ENCODE measurements at places on chromosomes 4 and X.
A peak's percentile ranks its signal among the peaks of the same experiment; 100 is the strongest.

DNA sequence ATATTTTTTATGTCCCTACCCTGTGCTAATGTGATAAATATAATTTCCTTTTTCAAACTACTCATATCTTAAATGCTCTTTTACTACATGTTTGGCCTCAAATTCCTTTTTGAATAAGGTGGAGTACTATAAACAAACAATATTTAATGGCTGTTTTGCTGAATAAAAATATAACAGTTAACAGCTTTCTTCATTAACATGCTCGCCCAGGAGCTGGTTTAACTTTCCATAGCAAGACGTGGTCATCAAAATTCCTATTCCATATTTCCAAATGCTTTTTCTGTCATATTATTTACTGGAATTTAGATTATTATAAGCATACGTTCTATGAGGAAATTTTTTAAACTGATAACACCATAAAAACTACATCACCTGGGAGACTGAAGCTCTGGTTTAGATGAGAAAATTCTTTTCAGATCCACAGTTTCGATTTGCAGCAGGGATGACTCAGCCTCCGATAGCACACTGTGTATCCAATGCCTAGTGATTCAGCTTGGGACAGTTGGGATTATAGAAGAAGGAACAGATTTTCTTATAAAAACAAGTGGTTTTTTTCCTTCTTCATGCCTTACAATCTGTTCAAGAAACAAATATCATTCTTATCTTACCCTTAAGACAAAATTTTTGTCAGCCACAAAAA lies 129.1 kb downstream of the FBXO8 start:
- H3K27me3 ChIP-seq, result peaks cover 15% of the 10 kb centered on the region
- no peak overlapping the region for H3K27ac ChIP-seq
- H3K36me3 ChIP-seq, result no peaks in the 10 kb centered on the region
- DNase-seq, result no peak

DNA sequence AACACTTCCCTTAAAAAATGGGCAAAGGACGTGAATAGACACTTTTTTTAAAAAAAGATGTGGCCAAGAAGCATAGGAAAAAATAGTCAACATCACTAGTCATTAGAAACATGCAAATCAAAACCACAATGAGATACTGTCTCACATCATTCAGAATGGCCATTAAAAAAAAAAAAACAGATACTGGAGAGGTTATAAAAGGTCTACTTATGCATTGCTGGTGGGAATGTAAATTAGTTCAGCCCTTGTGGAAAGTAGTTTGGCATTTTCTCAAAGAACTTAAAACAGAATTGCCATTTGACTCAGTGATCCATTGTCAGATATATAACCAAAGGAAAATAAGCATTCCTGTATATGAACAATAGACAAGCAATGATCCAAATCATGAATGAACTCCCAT lies 352.8 kb upstream of the EPHA5 start:
- no peaks in the 10 kb centered on the region for H3K27me3 ChIP-seq
- no peak overlapping the region for H3K4me3 ChIP-seq
- no peaks in the 10 kb centered on the region for H3K4me1 ChIP-seq

DNA sequence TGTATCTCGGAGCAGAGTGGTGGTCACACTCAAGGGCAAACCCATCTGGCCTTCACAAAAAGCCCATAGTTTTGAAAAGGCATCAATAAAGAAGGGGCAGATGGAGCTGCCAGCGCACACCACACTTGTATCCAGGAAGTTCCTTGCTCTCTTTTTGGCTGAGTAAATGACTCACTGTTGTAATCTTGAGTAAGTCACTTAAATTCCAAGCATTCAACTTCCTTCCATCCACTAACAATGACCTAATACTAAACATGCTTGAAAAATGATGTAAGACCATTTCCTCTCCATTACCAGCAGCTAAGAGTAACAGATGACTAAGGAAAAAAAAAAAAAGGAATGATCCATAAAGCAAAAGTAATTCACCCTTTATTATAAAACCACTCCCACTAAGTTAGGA lies 32.4 kb upstream of the MYOZ2 start:
- no peaks in the 10 kb centered on the region for H3K27me3 ChIP-seq
- DNase-seq, result no peak
- peaks cover 6% of the 10 kb centered on the region for H3K4me1 ChIP-seq

DNA sequence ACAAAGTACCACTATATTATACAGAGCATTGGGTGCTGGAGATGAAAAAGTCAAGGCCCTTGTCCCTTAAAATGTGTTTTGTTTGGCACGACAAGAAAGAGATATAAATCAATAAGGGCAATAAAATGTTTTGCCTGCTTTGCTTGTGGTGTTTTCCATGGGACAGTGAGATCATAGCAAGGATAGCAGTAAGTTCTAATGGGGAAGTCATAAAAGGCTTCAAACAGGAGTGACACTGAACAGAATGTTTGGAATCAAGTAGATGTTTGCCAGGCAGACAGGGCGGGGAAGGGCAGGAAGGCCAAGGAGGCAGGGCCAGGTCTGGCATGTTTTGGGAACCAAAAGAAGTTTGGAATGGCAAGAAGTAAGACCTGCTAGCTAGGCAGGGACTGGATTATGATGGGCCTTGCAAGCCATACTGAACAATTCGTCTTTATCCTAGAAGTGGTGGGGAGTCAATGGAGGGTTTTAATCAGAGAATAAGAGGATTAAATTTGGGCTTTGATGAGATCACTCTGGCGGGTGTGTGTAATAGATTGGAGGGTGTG lies 16.4 kb downstream of the FGF2 start:
- H3K36me3 ChIP-seq, result peaks cover 58% of the 10 kb centered on the region
- no peak for DNase-seq
- H3K27ac ChIP-seq, result peak overlapping the region; percentile 34
- H3K4me3 ChIP-seq, result no peak overlapping the region
- peaks cover 17% of the 10 kb centered on the region for H3K4me1 ChIP-seq

DNA sequence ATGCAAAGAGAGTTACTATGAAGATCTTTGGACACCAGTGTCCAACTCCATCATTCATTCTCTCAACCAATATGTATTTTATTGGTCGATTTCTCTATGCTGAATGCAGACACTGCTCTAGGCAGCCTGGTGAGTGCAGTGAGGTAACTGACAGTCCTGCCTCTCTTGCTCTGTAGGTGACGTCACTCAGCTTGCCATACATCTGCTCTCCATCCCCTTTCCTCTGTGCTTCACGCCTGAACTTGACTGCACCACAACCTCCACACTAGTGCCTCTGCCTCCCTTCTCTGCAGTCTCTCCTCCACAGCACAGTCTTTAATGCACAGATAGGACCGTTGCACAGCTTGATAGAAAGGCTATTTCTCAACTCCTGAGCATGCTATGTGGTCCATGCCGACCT lies 344.9 kb upstream of the NOCT start:
- H3K4me1 ChIP-seq, result peaks cover 45% of the 10 kb centered on the region
- H3K36me3 ChIP-seq, result no peaks in the 10 kb centered on the region
- H3K4me3 ChIP-seq, result no peak overlapping the region
- no peak overlapping the region for H3K27ac ChIP-seq
- no peak for DNase-seq

DNA sequence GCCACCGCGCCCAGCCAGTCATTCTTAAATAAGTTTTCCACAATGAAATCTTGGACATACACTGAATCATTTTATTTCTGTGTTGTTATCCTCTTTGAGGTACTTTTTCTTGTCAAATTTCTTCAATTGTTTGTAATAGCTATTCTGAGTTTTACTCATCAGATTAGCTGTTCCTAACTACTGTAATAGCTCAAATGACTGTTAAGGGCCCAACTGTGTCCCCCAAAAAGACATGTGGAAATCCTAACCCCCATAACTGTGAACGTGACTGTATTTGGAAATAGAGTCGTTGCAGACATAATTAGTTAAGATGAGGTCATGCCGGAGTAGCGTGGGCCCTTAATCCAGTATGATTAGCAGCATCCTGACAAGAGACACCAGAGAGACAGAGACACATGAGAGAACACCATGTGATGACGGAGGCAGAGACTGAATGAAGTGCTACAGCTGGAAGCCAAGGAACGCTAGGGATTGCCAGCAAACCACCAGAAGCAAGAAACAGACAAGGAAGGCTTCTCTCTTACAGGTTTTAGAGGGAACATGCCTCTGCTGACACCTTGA lies 22.9 kb downstream of the ACOT9 start:
- no peak for DNase-seq
- H3K36me3 ChIP-seq, result peaks cover 43% of the 10 kb centered on the region
- no peak overlapping the region for H3K4me3 ChIP-seq
- H3K4me1 ChIP-seq, result no peaks in the 10 kb centered on the region

- H3K4me3 ChIP-seq, result no peak overlapping the region
- H3K36me3 ChIP-seq, result no peaks in the 10 kb centered on the region
- no peak overlapping the region for H3K27ac ChIP-seq
- H3K27me3 ChIP-seq, result no peaks in the 10 kb centered on the region
These were observed 69.9 kb downstream of the TEX13A start for GRCh38 chrX:105150557-105150956.

DNA sequence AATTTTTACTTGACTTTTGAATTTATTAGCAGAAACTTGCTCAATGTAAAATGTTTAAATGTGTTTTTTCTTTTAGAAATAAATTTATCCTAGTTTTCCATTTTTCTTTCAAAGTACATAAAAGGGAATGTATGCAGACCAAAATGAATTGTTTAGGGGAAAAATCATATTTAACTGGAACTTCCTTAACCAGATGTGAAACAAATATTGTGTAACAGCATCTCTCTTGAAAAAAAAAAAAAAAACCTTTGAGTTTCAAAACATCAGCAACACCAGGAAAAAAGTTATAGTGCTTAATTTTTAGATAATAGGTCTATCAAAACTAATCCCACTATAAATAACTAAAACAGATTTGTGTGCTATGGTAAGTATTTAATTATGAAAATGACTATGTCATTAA lies 14.5 kb upstream of the CCNA2 start:
- H3K36me3 ChIP-seq, result peaks cover 64% of the 10 kb centered on the region
- H3K27ac ChIP-seq, result no peak overlapping the region
- H3K27me3 ChIP-seq, result no peaks in the 10 kb centered on the region
- DNase-seq, result no peak
- no peak overlapping the region for H3K4me3 ChIP-seq
- H3K4me1 ChIP-seq, result no peaks in the 10 kb centered on the region

DNA sequence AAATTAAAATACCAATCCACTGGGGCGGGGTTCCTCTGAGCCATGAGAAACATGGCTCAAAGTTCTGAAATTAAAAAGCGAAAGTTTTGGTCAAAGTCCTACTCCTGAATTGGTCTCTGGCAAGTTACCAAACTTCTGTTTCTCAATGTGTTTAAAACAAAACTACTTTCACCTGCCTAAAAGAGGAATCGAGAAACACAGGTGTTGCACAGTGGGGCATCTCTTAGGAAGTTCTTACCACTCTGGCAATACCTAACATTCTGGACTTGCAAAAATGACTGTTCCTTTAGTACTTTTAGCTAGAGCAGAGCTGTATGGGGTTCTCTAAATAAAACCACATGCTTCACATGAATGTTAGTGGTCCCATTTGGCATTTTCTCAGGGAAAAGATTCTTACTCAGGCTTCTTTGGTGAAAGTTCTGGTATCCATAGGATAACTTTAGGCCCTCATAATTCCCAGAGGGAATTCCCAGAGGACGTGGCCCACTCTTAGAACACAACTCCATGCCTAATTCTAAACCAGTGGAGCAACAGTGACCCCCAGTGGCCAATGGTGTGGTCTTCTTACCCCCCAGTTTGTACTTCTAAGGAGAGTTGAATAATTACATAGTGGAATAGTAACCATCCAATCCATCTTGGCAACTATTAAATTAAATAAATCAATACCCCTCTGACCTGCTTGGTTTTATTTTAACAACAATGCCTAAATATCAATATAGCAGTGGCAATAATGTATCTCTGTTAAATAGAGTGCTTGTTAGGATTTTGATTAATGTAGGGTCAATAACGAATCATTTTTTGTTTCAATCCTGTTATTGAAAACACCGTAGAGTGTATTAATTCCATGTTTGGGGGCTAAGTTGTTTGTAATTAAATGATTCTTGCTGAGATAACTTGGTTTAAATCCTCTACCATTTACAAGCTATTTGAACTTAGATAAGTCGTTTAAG lies 21.9 kb downstream of the BMP3 start:
- no peaks in the 10 kb centered on the region for H3K4me1 ChIP-seq
- H3K4me3 ChIP-seq, result no peak overlapping the region
- no peaks in the 10 kb centered on the region for H3K27me3 ChIP-seq
- peak; percentile 85 for DNase-seq

GRCh38 chrX:42128587-42128986 lies 205.2 kb upstream of the CASK start:
- no peak overlapping the region for H3K27ac ChIP-seq
- no peaks in the 10 kb centered on the region for H3K4me1 ChIP-seq
- no peak overlapping the region for H3K4me3 ChIP-seq
- H3K36me3 ChIP-seq, result peaks cover 5% of the 10 kb centered on the region

DNA sequence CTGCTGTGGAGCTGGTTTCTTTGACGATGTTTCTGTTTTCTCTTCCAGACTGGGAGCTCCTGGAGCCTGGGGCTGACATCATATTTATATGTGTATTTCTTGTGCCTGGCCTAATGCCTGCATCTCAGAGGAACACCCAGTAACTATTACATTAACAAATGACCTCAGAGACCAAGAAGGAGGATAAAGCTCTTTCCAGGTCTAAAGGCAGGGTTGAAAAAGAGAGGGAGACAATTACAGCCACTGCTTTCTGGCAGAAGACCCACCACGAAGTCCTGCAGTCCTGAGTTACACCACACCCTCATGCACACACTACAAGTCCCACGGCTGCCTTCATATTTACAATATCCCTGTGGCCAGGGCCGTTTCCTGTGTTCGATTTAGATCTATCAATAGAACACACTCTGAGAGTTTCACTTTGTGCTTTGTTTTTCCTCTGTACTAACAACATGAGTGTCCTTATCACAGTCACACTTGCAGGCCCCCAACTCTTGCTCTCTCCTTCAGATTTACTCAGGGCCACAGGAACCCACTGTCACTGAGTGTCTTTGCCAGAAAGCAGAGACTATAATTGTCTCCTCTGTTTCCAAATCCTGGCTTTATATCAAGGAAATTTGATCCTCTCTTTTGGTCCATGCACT lies 535.5 kb downstream of the MID1IP1 start:
- peaks cover 12% of the 10 kb centered on the region for H3K4me1 ChIP-seq
- H3K27ac ChIP-seq, result no peak overlapping the region
- H3K4me3 ChIP-seq, result no peak overlapping the region

DNA sequence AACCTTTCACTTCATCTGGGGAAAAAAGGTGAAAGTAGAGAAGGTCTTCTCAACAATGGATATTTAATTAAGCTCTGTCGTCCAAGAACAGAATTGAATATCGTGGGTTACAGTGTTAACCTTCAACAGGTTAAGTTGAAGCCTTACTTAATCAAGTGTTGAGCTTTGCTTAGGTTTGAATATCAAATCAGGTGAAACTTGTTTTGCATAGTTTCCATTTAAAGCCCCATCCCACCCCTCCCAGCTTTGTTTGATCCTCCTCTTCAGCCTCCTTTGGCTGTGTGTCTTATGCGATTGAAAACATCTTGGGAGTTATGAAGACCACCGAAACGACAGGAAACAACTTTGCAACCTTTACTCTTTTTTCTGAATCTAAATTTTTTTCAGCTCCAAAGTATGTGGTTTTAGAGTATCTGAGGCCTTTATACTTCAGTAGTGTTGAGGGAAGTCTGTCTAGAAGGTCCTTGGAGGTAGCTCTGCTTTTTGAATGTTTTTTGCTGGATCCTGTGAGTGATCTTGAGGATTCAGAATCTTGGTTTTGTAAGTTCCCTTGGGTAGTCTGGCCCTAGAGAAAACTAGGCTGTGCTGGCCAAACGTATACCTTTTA lies 39.1 kb downstream of the MCUB start:
- no peak overlapping the region for H3K4me3 ChIP-seq
- H3K27ac ChIP-seq, result no peak overlapping the region
- H3K4me1 ChIP-seq, result no peaks in the 10 kb centered on the region

Measured in nephron progenitor cell (in vitro differentiated cells).